ENCODE measurements at places on chromosomes 11 and 22. TPM values are rescaled to one million over a fixed set of nuclear protein-coding genes. Genes with fewer than 3 reads are reported as not detected.
A peak's percentile ranks its signal among the peaks of the same experiment; 100 is the strongest.

DNA sequence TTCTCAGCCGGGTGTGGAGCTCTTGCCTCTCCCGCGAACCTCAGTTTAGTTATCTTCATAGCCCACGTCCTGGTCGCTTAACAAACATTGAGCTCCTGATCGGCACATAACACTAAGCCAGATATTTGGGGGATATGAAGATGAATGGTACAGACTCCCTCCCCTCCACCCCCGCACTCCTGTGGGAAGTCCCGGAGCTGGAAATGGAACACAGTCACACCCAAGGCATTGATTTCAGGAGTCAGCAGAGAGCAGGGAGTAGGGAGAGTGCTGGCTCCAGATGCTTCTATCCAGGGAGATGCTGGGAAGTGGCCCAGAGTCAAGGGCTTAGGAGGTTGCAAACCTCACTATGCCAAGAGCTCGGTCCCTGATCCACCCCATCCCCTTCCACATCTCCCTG, 26.1 kb upstream of the CABP7 start:
- no peaks in the 10 kb centered on the region for H3K27me3 ChIP-seq
- H3K36me3 ChIP-seq, result peaks cover 4% of the 10 kb centered on the region

The PACSIN3 gene
- 1.8 TPM for total RNA-seq

GRCh38 chr11:67022961-67023956, at the start of gene SYT12:
Gene SYT12 (plus strand): TSS chr11:67023134. CDS start chr11:67030145, 7,011 bp downstream.
- peaks cover 26% of the 10 kb centered on the region for H3K4me1 ChIP-seq
- H3K27ac ChIP-seq, result no peak within 1 kb of the TSS
- DNase-seq, result no peak

- H3K27me3 ChIP-seq, result no peaks in the 10 kb centered on the region
- DNase-seq, result no peak
- H3K4me1 ChIP-seq, result no peaks in the 10 kb centered on the region
Observed at GRCh38 chr11:20021771-20022362, 138.4 kb downstream of the DBX1 start.

- peaks cover 62% of the 10 kb centered on the region for H3K4me1 ChIP-seq
- H3K4me3 ChIP-seq, result no peak overlapping the region
- peaks cover 6% of the 10 kb centered on the region for H3K36me3 ChIP-seq
- no peak overlapping the region for H3K27ac ChIP-seq
- H3K27me3 ChIP-seq, result no peaks in the 10 kb centered on the region
Observed at GRCh38 chr22:38309614-38310517, 7.4 kb downstream of the CSNK1E start.

- H3K4me1 ChIP-seq, result peaks cover 7% of the 10 kb centered on the region
- H3K27me3 ChIP-seq, result peaks cover 8% of the 10 kb centered on the region
- H3K36me3 ChIP-seq, result no peaks in the 10 kb centered on the region
- DNase-seq, result no peak
Observed at GRCh38 chr11:34214961-34215805, 109.8 kb downstream of the NAT10 start.

DNA sequence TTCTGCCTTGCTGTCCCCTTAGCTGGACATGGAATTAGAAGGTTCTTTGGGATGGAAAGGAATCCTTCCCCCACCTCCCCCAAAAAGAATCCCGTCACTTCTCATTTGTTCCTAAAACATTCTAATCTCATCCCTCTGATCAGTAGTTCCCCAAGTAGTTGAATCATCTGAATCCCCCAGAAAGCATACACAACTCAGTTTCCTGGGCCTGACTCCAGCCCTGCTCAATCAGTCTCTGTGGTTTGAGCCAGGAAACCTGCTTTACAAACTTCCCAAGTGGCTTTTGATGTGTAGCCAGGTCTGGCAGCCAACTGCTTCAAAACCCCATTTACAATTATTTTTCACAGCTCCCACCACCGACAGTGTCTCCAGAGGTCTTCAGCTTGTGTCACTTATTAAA, 20.2 kb downstream of the C22orf31 start:
- H3K27ac ChIP-seq, result no peak overlapping the region
- DNase-seq, result no peak
- H3K36me3 ChIP-seq, result no peaks in the 10 kb centered on the region
- no peaks in the 10 kb centered on the region for H3K4me1 ChIP-seq
- H3K4me3 ChIP-seq, result no peak overlapping the region

GRCh38 chr11:32478277-32478731, 43.0 kb upstream of the WT1 start:
- H3K4me1 ChIP-seq, result no peaks in the 10 kb centered on the region
- no peaks in the 10 kb centered on the region for H3K36me3 ChIP-seq
- no peak overlapping the region for H3K4me3 ChIP-seq

The CEND1 gene
- 0.20 TPM for total RNA-seq

The CNGA4 gene
- 0.17 TPM for total RNA-seq

DNA sequence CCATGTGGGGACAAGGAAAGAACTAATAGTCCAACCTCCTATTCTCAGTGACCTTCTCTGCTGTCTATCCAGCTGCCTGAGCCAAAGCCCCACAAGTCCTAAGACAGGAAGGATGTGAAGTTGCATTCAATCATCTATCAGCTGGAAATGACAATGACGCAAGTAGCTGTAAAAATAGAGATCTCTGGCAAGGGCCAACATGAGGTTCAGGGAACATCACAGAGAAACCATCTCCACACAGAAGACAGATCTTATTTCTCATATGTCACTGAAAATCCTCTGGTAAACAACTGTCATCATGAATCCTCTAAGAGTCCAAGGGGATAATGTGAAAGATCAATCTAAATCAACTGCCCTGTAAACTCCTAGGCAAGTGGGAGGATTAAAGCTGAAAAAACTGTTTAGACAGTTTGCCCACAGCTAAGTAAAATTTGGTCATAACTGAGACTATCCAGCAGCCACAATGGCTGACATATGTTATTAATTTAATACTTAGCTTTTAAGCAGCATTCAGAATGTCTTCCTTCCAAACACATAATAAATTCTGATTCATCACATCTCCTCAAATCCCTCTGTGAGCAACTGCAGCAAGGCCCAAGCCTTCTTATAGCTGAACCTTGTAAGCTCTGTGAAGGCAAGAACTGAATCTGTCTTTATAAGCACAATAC, 52.1 kb downstream of the ALG9 start:
- H3K27ac ChIP-seq, result no peak overlapping the region
- H3K27me3 ChIP-seq, result no peaks in the 10 kb centered on the region
- no peak for DNase-seq
- no peak overlapping the region for H3K4me3 ChIP-seq
- no peaks in the 10 kb centered on the region for H3K4me1 ChIP-seq

The BIK gene
- total RNA-seq, result 1.9 TPM

The MMP8 gene
- total RNA-seq, result not detected

- H3K27ac ChIP-seq, result no peak overlapping the region
- H3K4me3 ChIP-seq, result no peak overlapping the region
- peaks cover 12% of the 10 kb centered on the region for H3K4me1 ChIP-seq
- peaks cover 1% of the 10 kb centered on the region for H3K27me3 ChIP-seq
- no peaks in the 10 kb centered on the region for H3K36me3 ChIP-seq
Observed at GRCh38 chr11:45336136-45336535, 50.0 kb upstream of the SYT13 start.

The HEPN1 gene
- not detected for total RNA-seq

The ART1 gene
- not detected for total RNA-seq

- H3K4me1 ChIP-seq, result peaks cover 35% of the 10 kb centered on the region
- H3K4me3 ChIP-seq, result no peak overlapping the region
- no peaks in the 10 kb centered on the region for H3K36me3 ChIP-seq
- no peak overlapping the region for H3K27ac ChIP-seq
Observed at GRCh38 chr11:121412711-121413415, 39.3 kb upstream of the SORL1 start.

The DCUN1D5 gene
- total RNA-seq, result 24.9 TPM

DNA sequence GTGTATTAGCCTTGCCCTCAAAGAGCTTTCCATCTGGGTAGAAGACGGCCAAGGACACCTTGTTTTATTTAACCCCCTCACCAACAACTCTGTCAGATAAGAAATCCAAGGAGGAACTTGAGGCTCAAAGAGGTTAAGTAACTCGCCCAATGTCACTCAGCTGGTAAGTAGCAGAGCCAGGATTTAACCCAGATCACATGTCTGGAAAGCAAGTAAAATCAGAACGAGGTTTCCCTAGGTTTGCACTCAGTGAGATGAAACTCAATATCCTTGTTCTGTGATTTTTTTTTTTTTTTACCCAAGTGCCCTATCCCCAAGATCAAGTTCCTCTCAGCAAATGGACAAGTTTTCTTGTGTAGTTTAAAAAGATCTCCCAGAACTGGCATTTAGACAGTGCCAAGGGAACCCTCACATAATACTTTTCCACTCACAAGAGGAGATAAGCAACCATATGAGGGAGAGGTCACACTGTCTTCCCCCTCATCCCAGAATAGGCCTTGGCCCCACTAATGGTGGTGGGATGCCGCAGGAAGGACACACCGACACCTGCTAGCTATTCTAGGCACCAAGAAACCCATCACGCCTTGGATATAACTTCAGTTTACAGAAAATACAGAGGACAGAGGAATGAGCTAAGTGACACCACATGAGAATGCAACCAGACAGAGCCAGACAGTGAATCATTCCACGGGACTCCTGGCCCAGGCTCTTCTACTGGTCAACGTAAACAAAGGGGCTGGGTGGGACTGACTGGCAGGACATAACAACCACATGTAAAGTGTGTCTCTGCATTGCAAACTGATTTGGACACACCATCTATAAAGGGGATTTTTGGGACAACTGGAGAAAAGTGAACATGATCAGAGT, 8.6 kb upstream of the ARAP1 start:
- no peak overlapping the region for H3K4me3 ChIP-seq
- H3K4me1 ChIP-seq, result peaks cover 15% of the 10 kb centered on the region
- no peak overlapping the region for H3K27ac ChIP-seq
- no peaks in the 10 kb centered on the region for H3K27me3 ChIP-seq
- no peaks in the 10 kb centered on the region for H3K36me3 ChIP-seq

The LRRC32 gene
- total RNA-seq, result 0.82 TPM

The LDLRAD3 gene
- total RNA-seq, result 0.07 TPM

The XKR3 gene
- total RNA-seq, result not detected

The CABP4 gene
- 2.6 TPM for total RNA-seq

DNA sequence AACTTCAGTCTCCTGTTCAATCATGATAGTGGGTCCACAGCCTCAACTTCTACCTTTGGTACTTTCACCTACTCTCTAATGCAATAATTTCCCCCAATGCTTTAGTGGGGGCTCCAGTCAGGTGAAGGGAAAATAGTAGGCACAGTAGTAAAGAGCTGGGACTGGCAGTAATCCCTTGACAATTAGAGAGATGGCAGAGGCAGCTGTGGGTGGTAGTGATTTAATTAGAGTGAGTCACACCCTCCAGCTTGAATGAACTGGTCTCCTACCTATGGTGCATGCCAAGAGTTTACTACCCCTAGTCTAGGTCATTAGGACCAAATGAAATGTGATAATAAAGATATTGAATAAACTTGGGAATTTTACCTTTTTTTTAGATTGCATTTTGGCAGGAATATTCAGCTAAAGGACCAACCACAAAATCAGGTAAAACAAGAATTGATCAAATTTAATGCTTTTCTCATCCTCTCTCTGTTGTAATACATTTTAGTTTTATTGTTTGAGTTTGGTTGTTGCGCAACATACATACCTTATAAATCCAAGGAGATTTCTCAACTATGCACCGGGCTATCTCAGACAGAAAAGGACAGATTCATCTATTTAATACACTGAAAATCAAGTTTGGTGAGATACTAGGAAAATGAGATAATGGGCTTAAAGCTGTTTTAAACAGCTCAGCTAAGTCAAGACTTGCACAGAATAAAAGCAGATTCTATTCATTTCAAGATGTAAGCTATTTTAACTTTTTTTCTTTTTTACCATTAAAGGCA, 9.0 kb downstream of the PRRG4 start:
- no peak overlapping the region for H3K4me3 ChIP-seq
- no peaks in the 10 kb centered on the region for H3K4me1 ChIP-seq
- peaks cover 4% of the 10 kb centered on the region for H3K27me3 ChIP-seq
- H3K27ac ChIP-seq, result no peak overlapping the region
- no peaks in the 10 kb centered on the region for H3K36me3 ChIP-seq

The MYO18B gene
- total RNA-seq, result 2.0 TPM

GRCh38 chr22:16975155-16975885, 32.7 kb downstream of the GAB4 start:
- no peak overlapping the region for H3K4me3 ChIP-seq
- peaks cover 9% of the 10 kb centered on the region for H3K4me1 ChIP-seq
- H3K27ac ChIP-seq, result no peak overlapping the region
- peaks cover 34% of the 10 kb centered on the region for H3K27me3 ChIP-seq

GRCh38 chr11:20156876-20157613, 3.2 kb downstream of the DBX1 start:
- H3K4me3 ChIP-seq, result peak overlapping the region; percentile 58
- H3K4me1 ChIP-seq, result peaks cover 15% of the 10 kb centered on the region
- peak; percentile 29 for DNase-seq
- peaks cover 69% of the 10 kb centered on the region for H3K27me3 ChIP-seq

GRCh38 chr11:13629779-13630178, 38.7 kb upstream of the FAR1 start:
- no peaks in the 10 kb centered on the region for H3K36me3 ChIP-seq
- H3K27ac ChIP-seq, result no peak overlapping the region
- no peak for DNase-seq
- peaks cover 11% of the 10 kb centered on the region for H3K27me3 ChIP-seq
- no peak overlapping the region for H3K4me3 ChIP-seq

GRCh38 chr11:119509969-119510401, 87.0 kb upstream of the THY1 start:
- H3K4me1 ChIP-seq, result peaks cover 5% of the 10 kb centered on the region
- no peak for DNase-seq
- H3K4me3 ChIP-seq, result no peak overlapping the region
- H3K27me3 ChIP-seq, result peaks cover 2% of the 10 kb centered on the region
- no peaks in the 10 kb centered on the region for H3K36me3 ChIP-seq

DNA sequence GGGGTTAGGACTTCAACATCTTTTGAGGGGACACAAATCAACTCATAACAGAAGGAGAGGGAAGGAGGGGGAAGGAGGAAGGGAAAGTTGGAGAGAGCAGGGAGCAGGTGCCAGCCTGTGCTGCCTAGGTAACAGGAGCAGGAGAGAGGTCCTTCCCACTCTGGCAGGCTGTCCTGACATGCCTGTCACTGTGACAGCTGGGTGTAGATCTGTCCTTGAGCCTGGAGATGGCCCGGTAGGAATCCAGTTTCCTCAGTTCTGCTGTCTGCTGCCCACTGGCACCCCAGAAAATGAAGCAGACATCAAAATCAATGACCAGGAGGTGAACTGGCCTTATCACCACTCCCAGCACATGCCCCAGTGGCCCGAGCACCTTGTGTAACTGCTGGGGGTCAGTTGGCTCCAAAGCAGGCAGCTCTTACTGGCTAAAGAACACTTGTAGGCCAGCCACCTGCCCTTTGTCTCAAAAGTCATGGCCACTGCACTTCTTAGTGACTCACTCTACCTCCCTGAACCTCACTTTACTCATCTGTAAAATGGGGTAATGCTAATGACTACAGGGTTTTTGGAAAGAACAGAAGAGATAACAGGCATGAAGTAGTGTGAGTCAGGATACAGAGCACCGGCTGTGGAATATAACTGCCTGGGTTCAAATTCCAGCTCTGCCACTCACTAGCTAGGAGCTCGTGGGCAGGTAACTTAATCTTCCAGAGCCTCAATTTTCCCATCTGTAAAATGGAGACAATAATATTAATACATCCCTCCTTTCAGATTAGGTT, 8.0 kb upstream of the TSPAN18 start:
- peaks cover 13% of the 10 kb centered on the region for H3K27me3 ChIP-seq
- H3K4me1 ChIP-seq, result no peaks in the 10 kb centered on the region
- no peak for DNase-seq
- no peak overlapping the region for H3K4me3 ChIP-seq
- H3K27ac ChIP-seq, result no peak overlapping the region

The B3GAT1 gene
- 1.6 TPM for total RNA-seq
